ENCODE measurements at places on chromosomes 3 and 15. TPM values are rescaled to one million over a fixed set of nuclear protein-coding genes. Genes with fewer than 3 reads are reported as not detected.

DNA sequence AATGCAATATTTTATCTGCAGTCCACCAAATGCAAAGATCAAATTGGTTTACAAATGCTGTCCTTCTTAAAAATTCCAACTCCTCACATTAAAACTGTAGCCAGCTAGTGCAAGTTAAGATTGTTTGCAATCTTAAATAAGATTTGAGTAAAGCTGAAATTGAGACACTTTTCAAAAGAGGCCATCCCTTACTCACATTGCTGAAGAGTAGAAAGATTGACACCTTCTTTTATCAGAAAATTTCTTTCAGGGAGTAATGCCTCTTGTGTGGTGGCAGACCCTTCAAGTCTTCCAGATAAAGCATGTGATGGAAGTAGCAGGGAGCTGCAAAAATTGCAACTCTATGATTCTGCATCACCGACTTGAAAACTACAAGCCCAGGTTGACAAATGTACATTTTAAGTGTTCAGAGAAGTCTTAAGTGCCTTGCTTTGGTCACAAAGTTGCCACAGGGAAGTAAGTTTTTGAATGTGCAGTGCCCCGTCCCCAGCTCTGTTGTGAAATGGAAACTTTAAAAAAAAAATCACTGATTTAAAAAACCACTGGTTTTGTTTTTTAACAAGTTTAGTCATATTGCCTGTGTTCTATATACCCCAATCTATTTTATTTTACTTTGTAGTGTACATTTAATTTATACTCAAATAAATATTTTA, 12.6 kb downstream of the CD86 start:
- peak; percentile 36 for DNase-seq

DNA sequence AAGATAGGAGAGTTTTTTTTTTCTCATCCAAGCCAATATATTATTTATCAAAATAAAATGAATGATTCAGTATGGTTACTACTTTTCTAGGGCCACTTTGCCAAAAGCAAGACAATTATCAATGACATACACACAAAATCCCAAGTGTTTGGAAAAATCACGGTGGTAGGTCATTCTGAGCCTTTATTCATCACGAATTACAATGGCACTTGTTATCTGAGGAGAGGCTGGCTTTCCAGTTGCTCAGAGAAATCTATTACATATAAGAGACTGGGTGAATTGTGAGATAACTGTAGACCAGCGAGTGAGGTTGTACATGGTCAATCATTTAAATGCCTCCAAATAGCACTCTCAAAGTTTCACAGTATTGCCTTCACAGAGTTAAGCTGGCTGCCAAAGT, 20.4 kb upstream of the FGF12 start:
- DNase-seq = no peak

DNA sequence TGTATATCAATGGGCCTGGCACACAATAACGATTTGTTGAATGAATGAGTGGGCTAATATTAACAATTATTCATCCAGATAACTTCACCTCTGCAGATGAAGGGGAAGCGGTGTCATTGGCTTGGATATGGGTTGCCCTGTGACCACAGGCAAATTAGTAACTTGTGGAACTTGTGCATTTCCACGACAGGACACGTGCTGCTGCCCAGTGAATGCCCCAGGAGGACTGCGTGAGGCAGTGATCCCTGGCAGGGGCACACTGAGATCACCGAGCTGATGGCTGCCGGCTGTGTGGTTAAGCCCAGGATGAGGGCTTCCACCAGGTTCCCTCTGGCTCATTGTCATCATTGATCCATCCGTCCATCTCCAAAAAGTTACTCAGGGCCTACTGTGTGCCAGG, 84.1 kb upstream of the HACD2 start:
- no peak for DNase-seq

GRCh38 chr3:41224120-41224806, 25.0 kb downstream of the CTNNB1 start:
- DNase-seq = peak; percentile 71

Gene WNT7A
- under 0.01 TPM for total RNA-seq

Gene RTP1
- total RNA-seq = 0.04 TPM

Gene POTEB3
- total RNA-seq = not detected

Gene TMEM212
- total RNA-seq = 0.09 TPM
